GM13976 (cell line): ENCODE measurements at places on chromosomes 2 and 18.

DNA sequence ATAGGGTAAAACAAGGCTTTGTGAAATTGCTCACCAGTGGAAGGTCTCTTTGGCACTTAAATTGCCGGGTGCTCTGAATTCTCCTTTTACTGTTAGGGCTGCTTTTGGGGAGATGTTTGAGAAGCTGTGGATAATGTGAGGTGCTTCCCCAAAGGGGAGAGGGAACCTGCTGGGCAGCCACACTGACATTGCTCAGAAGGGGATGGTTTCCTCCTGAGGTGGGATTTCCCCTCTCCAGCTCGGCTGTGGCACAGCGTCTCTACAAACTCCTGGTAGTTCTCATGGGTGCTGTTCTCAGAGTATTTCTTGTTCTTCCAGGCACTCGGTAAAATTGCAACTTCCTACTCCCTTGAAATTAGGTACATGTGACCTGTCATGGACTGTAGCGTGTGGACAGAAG is 124.2 kb downstream of the LPIN1 start:
- DNase-seq = no peak

GRCh38 chr2:138267161-138267901 is 234.2 kb upstream of the SPOPL start:
- peak; percentile 15 for DNase-seq

GRCh38 chr2:40544072-40544471 is 92.2 kb upstream of the SLC8A1 start:
- DNase-seq = no peak

GRCh38 chr2:54850171-54851122 is 127.0 kb downstream of the EML6 start:
- DNase-seq = no peak

GRCh38 chr2:128233790-128234395 is 84.8 kb downstream of the HS6ST1 start:
- DNase-seq = no peak

DNA sequence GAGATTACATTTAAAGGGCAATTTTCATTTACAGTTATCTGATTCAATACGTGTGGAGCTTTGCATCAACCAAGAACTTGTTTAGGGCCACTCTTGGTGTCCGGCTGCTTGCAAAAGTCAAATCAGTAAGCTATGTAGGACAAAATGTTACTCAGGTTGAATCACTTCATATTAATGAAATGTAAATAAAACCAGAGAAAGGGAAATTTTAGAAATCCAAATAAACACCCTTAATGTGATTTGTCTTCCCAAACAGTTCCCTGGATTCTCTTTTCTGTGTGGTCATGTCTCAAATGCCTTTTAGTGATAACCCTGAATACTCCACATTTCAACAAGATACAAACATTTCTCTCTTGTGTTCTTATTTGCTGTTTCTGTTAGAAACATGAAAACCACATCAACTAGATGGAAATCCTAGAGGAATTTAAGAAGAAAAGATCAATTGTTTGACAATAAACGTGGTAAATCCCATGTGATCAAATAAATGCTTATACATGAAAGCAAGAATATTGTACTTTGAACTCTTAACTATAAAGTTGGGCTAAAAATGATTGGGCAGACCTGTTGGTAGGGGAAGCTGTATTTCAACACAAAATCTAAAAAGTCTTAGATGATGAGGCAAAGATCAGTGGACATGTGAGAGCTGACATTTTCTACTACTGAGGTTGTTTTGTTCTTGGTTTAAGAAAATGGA is 101.3 kb downstream of the CDC42EP3 start:
- no peak for DNase-seq

- no peak for DNase-seq
Observed at GRCh38 chr2:185128346-185128745, 530.0 kb downstream of the ZNF804A start.

- peak; percentile 43 for DNase-seq
Observed at GRCh38 chr2:134087371-134087921, 166.4 kb upstream of the MGAT5 start.

GRCh38 chr2:62381656-62382055 is 124.3 kb downstream of the TMEM17 start:
- DNase-seq = no peak

DNA sequence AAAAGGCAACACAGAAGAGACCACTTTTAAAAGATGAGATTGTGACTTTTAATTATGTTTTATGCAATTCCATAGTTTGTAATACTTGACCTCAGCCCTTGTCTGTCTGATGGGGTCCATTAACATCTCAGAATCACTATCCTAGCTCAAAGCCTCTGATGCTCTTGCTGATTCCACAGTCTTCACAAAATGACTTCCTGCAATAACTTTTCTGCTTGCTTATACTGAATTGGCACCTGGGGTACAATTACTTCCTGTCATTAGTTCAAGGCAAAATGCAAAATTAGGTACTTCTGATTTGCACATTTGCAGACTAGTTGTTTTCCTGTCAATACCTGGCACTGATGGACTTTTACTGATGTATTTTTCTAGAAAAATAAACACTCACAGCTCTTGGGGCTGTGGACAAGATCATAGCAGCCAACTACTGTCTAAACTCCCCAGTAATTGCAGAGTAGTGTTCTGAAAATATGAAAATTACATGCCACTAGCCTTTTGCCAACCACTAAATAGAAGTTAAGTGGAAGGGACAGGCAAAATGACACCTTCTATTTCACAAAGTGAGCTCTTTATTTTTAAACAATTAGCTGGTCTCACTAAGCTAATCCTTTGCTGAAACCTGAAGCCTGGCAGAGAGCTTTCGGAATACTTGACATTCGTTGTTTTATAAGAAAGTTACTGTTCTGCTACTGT is 129.1 kb downstream of the PIEZO2 start:
- DNase-seq = no peak

- DNase-seq = no peak
Observed at GRCh38 chr2:38533757-38534545, 68.8 kb downstream of the HNRNPLL start.

DNA sequence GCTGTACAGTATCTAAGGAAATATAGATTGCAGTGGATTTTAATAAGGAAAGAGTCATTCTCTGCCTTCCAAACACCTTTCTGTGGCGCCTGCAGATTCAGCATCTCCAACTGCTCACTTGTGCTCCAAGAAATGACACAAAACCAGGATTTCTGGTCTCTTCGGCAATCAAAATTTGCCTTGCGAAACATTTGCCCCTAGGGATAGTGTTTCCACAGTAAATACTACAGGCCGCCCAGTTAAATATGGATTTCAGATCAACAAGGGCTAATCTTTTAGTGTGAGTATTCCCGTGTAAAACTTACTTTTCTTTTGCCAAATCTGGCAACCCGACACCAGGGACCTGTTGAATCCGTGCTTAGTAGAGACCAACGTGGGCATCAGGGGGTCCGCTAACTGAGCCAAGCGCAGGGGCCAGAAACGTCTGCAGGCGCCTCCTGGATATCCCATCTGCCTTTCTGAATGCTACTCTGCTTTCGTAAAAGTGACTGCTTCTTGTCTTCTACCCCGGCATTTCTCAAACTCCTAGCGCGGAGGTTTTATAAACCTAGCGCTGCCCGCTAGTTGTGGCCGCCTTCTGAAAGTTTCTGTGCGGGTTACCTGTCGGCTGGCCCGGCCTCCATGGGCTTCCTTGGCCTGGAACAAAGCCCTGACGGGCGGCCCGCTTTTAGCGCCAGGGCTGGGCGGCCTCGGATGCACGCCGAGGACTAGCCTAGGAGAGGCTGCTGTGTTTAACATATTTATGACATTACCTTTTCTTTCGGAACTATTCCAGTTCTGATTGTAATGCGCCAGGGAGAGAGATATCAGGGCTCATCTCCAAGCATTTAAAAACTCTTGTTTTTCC is 2.5 kb downstream of the CYP1B1 start:
- peak; percentile 24 for DNase-seq

DNA sequence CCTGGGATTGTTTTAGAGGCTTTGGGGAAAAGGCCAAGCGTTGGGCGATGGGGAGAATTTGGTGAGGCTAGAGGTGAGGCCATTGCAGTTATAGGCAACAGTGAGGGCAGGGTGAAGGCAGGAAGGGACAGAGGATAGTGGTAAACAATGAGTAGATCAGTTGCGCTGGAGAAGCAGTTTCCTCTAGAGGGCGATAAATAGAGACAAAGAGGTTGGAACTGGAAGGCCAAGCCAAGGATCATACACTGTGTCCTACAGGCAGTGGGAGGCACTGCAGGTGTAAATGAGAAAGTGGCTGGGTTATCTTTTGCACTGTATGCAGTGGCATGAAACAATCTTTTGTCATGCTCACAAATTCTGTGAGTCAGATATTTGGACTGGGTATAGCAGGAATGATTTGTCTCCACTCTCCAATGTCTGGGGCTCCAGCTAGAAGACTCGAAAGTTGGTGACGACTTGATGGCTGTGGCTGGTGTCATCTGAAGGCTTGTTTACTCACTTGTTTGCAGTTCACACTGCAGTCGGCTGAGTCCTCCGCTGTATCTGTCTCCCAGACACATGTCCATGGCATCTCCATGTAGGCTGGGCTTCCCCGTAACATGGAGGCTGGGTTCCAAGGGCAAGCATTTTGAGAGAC is 82.1 kb downstream of the TNP1 start:
- peak; percentile 71 for DNase-seq

DNA sequence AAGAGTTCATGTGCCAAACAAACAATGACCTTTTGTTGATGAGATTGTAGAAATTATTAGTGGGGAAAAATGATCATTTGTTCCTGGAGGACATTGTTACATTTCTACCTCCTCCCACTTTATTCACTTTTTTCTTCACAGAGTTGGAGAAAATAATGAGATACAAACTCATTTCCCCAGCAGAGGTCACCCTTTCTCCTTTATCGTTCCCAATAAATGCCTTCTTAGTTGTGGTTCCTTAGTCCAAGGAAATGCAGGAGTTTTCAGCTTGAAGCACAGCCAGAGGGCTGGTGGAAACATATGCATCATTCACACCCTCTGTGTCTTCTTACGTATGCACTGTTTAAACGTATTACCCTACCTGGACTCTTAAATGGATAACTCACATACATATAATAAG is 108.8 kb downstream of the SLC4A3 start:
- peak; percentile 33 for DNase-seq

DNA sequence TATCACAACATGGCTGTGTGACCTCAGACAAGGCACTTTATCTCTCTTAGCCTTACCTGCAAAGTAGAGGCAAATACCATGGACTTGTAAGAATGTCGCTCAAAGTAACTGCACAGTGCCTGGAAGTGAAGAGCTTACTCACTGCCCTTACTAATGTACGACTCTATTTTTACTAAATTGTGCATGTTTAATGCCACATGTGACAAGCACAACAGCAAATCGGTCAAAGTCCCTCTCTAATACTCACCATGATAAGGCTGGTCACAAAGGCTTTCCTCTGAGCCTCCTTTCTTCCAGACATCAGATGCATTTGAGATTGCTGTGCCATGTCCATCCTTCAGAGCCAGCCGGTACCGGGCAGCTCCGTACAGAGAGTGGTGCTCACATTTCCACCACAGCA is 100.4 kb upstream of the CD302 start:
- no peak for DNase-seq

DNA sequence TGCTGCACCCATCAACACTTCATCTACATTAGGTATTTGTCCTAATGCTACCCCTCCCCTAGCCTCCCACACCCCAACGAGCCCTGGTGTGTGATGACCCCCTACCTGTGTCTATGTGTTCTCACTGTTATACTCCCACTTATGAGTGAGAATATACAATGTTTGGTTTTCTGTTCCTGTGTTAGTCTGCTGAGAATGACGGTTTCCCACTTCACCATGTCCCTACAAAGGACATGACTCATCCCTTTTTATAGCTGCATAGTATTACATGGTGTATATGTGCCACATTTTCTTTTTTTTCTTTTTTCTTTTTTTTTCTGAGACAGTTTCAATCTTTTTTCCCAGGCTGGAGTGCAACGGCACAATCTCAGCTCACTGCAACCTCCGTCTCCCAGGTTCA is 284.1 kb upstream of the CYP26B1 start:
- no peak for DNase-seq

DNA sequence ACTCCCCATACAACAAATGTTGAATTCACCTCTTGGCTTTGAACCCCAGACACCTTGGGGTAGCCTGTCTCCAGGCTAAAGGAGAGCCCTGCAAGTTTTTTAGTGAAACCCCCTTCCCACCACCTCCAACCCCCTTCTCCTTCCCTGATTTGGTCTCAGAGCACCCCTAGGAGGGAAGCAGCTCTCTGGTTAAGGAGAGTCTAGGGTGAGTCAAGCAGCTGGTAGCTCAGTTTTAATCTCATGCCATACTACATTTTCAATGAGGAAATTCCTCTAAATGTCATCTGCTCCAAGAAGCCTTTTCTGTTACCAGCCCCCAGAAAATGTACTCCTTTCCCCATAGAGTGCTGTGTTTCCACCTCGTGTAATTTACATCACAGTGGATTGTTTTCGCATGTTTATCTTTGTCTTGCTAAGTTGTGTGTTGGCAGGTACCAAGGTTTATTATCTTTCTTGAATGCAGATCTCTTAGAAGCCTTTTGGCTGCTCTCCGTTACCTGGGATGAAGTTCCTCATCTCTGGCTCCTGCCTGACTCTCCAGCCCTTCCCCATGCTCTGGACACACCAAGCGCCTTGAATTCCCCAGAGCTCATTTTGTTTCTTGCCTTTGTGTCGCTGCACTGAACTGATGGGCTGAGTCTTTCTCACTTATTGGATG is 82.2 kb downstream of the ASAP2 start:
- DNase-seq = no peak

- no peak for DNase-seq
Observed at GRCh38 chr2:135093193-135093592, 41.1 kb downstream of the RAB3GAP1 start.

- DNase-seq = no peak
Observed at GRCh38 chr2:201960305-201960704, 73.3 kb upstream of the FZD7 start.

- DNase-seq = peak; percentile 44
Observed at GRCh38 chr2:121128741-121129659, 156.0 kb downstream of the TFCP2L1 start.

DNA sequence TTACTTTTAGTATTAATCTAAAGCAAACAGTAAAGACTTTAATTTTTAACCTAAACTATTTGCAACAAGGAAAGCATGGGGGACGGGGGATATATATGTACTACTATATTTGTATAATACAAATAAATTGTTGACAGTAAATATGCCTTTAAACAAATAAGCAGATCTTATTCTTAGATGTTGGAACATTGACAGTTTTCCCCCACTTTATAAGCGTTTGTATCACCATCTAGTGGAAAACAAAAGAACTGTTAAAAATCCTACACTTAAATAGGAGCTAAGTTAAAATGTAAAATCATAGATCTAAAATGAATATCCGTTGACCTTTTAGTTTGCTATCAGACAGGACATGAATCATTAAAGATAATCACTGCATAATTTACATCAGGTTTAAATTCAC is 50.0 kb downstream of the RBBP8 start:
- peak; percentile 23 for DNase-seq
